HFFc6 (cell line): ENCODE measurements at places on chromosomes 4 and X.

GRCh38 chrX:38820751-38821150, 19.5 kb downstream of the MID1IP1 start:
- no peak overlapping the region for H3K27ac ChIP-seq
- H3K4me3 ChIP-seq = no peak overlapping the region
- DNase-seq = no peak
- no peaks in the 10 kb centered on the region for H3K27me3 ChIP-seq
- peaks cover 4% of the 10 kb centered on the region; the same call in 1 of the 2 replicates for H3K4me1 ChIP-seq
- H3K36me3 ChIP-seq = no peaks in the 10 kb centered on the region

DNA sequence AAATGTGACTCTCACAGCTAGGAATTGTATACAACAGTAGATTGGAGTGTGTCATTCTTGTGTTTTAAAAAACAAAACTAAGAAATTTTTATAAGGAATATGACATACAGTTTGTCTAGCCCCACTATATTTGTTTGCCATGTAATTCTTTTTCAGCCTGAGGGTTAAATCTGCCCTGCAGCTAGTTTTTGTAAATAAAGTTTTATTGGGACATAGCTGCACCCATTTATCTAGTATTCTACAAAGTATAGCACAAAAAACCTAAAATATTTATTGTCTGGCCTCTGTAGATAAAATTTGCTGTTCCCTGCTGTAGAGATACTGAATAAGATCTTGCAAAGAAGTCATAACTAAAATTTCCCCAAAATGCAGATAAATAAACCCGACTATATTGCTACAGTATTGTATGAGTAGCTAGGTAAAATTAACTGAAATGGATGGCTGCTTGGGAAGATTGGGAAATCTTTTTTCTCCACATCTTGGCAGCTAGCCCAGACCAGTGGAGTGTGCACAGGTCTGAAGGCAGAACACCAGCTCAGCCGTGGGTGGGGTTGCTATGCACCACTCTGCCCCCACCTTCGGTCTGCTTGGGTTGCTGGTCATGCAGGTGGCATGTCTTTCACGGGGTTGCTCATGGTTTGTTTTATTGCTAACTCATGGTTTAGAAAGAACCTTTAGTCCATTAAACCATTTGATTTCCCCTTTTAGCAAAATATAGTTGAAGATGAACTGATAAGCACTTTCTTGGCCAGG, 127.9 kb downstream of the KLHL8 start:
- no peaks in the 10 kb centered on the region for H3K27me3 ChIP-seq
- peaks cover 33% of the 10 kb centered on the region for H3K4me1 ChIP-seq
- H3K27ac ChIP-seq = peak overlapping the region; percentile 80

DNA sequence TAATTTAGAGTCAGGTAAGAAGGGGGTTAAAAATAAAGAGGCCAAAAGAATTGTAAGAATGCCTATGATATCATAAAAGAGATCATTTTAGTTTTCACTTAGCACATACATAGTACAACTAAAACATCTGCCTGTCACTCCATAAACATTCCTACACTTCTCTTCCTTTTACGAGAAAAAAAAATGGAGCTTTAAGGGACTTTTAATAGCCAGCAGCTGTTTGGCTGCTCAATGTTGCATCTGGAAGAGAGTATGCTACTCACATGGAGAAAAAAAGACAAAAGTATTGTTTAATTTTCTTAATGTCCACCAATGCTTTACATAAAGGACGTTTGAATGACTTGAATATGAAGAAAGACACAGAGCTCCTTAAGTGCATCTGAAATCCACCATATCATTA, 48.7 kb upstream of the TNIP3 start:
- H3K27ac ChIP-seq = no peak overlapping the region
- H3K4me1 ChIP-seq = peaks cover 21% of the 10 kb centered on the region
- H3K36me3 ChIP-seq = no peaks in the 10 kb centered on the region
- H3K4me3 ChIP-seq = no peak overlapping the region
- DNase-seq = no peak

GRCh38 chr4:168199260-168199957, 107.1 kb downstream of the ANXA10 start:
- H3K4me1 ChIP-seq = peaks cover 21% of the 10 kb centered on the region
- H3K36me3 ChIP-seq = peaks cover 21% of the 10 kb centered on the region
- H3K27ac ChIP-seq = no peak overlapping the region
- H3K27me3 ChIP-seq = no peaks in the 10 kb centered on the region; the same call in 1 of the 2 replicates
- DNase-seq = no peak

DNA sequence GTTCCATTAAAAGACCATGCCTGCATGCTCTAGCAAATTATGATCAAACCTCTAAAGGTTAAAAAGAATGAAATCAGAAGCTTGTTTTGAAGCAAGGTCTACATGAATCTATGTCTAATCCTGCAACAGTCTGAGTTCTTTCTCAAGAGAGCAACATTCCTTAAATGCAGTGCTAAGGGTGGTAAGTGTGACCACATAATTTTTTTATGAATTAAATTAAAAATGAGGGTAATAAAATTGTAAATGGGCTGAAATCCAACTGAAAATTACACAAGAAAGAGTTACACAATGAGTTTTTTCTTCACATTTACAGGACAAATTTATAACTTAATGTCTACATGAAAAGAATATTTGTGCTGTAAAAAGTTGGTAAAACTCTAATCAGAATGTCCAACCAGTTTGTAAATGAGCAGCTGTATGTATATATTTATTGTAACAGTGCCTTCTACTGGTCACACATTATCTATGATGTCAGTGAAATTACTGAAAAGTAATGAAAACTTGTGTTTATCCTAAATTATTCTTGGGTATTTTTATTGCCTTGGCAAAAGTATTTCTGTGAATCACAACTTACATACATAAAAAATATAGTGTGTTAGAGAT, 336.3 kb upstream of the PITX2 start:
- peak; percentile 23 for DNase-seq
- H3K27ac ChIP-seq = no peak overlapping the region
- H3K36me3 ChIP-seq = no peaks in the 10 kb centered on the region
- H3K27me3 ChIP-seq = no peaks in the 10 kb centered on the region

- DNase-seq = no peak
- H3K27ac ChIP-seq = no peak overlapping the region
- H3K4me3 ChIP-seq = no peak overlapping the region
- no peaks in the 10 kb centered on the region for H3K36me3 ChIP-seq
- H3K27me3 ChIP-seq = peaks cover 4% of the 10 kb centered on the region
Observed at GRCh38 chrX:3451571-3451970, 105.1 kb upstream of the MXRA5 start.

DNA sequence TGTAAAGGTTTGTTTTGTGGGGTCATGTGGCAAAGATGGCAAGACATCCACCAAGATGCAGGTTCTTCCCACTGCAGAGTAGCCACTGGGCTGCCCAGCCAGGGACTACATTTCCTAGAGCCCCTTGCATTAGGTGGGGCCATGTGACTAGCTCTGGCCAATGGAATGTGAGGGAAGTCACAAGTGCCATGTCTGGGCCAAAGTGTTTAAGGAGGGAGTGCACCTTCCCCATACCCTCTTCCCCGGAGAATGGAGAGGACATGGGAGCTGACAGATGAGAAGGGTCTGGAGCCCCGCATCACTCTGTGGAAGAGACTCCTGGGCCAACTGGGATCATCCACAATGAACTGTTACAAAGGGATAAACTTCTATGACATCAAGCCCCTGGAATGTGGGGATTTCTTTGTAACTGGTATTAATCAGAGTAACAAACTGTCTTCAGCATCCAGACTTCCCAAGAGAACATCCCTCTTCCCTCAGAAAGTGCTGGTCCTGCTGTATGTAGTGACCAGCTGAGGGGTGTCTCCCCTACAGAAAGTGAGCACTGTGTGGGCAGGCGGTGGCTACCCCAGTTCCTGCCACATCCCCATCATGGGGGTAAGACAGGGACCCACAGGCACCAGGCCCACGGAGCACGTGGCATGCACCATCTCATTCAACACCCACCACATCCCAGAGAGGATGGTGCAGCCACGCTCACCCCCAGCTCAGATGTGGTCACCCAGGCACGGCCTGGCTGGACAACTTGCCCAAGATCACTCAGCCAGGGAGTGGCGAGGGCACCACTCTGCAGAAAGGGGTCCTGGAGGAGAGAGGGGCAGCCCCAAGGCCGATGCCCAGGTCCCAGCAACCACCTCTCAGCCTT, 10.9 kb downstream of the PPP2R2C start:
- peaks cover 24% of the 10 kb centered on the region for H3K27me3 ChIP-seq
- H3K4me1 ChIP-seq = no peaks in the 10 kb centered on the region; the same call in 1 of the 2 replicates
- no peak overlapping the region for H3K4me3 ChIP-seq
- no peaks in the 10 kb centered on the region for H3K36me3 ChIP-seq
- DNase-seq = no peak

- H3K27me3 ChIP-seq = peaks cover 3% of the 10 kb centered on the region; the same call in 1 of the 2 replicates
- no peaks in the 10 kb centered on the region; the same call in 1 of the 2 replicates for H3K4me1 ChIP-seq
- H3K4me3 ChIP-seq = no peak overlapping the region
- no peak for DNase-seq
Observed at GRCh38 chr4:73538162-73538561, 56.6 kb downstream of the AFM start.

GRCh38 chrX:137425273-137425902, 140.5 kb upstream of the ZIC3 start:
- peaks cover 13% of the 10 kb centered on the region for H3K27me3 ChIP-seq
- no peak overlapping the region for H3K27ac ChIP-seq
- H3K4me3 ChIP-seq = no peak overlapping the region
- no peak for DNase-seq
- no peaks in the 10 kb centered on the region for H3K4me1 ChIP-seq

DNA sequence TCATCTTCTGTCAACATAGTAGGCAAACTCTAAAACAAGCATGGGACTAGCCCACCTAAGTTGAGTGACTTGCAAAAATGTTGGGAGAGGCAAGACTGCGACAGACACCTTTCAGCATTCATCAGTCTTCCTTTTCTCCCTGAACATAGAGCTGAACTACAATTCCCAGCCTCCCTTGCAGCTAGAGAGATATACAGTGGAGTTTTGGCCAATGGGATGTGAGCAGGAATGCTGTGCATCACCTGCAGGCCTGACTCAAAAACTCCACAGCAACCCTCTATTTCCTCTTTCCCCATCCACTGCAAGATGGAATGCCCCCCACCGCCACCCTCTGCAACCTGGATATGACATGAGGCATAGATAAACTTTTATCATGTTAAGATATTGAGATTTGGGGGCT, 66.5 kb downstream of the PDHA1 start:
- no peaks in the 10 kb centered on the region for H3K36me3 ChIP-seq
- H3K4me3 ChIP-seq = no peak overlapping the region
- peaks cover 3% of the 10 kb centered on the region; the same call in 1 of the 2 replicates for H3K27me3 ChIP-seq

GRCh38 chr4:860561-860960, 34.6 kb upstream of the CPLX1 start:
- H3K27me3 ChIP-seq = no peaks in the 10 kb centered on the region
- no peak overlapping the region for H3K4me3 ChIP-seq
- H3K27ac ChIP-seq = no peak overlapping the region
- no peak for DNase-seq
- no peaks in the 10 kb centered on the region for H3K4me1 ChIP-seq

GRCh38 chr4:51958199-51958968, 61.8 kb downstream of the LRRC66 start:
- peaks cover 7% of the 10 kb centered on the region for H3K27me3 ChIP-seq
- DNase-seq = no peak
- no peak overlapping the region for H3K27ac ChIP-seq
- H3K4me3 ChIP-seq = no peak overlapping the region
- H3K36me3 ChIP-seq = no peaks in the 10 kb centered on the region

- H3K4me1 ChIP-seq = peaks cover 26% of the 10 kb centered on the region
- H3K27me3 ChIP-seq = peaks cover 8% of the 10 kb centered on the region
- H3K4me3 ChIP-seq = no peak overlapping the region
- DNase-seq = no peak
- H3K36me3 ChIP-seq = no peaks in the 10 kb centered on the region
Observed at GRCh38 chr4:10030972-10031667, 9.8 kb upstream of the SLC2A9 start.

DNA sequence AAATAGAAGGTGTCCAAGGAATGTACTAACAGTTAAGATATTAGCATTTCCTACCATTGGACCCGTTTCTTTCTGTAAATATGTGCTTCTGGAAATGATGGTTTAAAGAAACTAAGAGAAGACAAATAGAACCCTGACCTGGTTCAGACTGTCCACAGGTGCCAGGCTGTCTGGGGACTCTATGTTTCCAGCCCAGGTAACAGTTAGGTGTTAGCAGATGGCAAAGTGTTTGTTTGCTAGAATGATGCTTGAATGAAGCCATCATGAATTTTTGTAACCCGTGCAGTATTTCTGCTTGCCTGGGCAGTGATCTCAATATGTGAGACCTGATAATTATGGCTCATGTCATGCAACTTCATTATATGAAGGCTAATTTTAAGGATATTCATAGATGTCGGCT, 87.5 kb downstream of the LRRC66 start:
- peaks cover 12% of the 10 kb centered on the region for H3K27me3 ChIP-seq
- no peak overlapping the region for H3K4me3 ChIP-seq
- DNase-seq = no peak
- no peaks in the 10 kb centered on the region for H3K4me1 ChIP-seq
- H3K27ac ChIP-seq = no peak overlapping the region

DNA sequence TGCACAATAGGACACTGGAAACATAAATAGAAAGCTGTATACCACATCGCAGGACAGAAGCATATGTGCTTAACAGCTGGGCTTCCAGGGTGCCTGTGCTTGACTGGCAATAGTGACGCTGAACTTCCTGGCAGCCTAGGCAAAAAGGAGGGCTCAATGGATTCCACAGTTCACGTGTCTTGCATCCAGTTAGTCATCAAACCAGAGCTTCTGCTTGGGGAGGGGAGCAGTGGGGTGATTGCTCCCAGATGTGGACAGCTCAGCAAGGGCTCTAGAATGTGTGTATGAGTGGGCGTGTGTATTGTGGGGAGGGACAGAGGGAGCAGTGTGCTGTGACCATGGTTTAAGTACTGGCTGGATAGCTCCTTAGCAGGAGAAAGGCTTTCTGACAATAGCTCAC, 2.3 kb downstream of the PRRG3 start:
- no peak overlapping the region for H3K4me3 ChIP-seq
- H3K4me1 ChIP-seq = no peaks in the 10 kb centered on the region
- H3K36me3 ChIP-seq = no peaks in the 10 kb centered on the region
- H3K27ac ChIP-seq = no peak overlapping the region

- H3K36me3 ChIP-seq = no peaks in the 10 kb centered on the region
- no peaks in the 10 kb centered on the region for H3K4me1 ChIP-seq
- no peaks in the 10 kb centered on the region; the same call in 1 of the 2 replicates for H3K27me3 ChIP-seq
- H3K4me3 ChIP-seq = no peak overlapping the region
Observed at GRCh38 chr4:23590431-23590830, 299.4 kb downstream of the PPARGC1A start.

GRCh38 chr4:52371841-52372240, 287.3 kb downstream of the USP46 start:
- no peak overlapping the region for H3K27ac ChIP-seq
- no peak overlapping the region for H3K4me3 ChIP-seq
- DNase-seq = no peak
- H3K27me3 ChIP-seq = peaks cover 23% of the 10 kb centered on the region
- H3K4me1 ChIP-seq = peaks cover 8% of the 10 kb centered on the region

DNA sequence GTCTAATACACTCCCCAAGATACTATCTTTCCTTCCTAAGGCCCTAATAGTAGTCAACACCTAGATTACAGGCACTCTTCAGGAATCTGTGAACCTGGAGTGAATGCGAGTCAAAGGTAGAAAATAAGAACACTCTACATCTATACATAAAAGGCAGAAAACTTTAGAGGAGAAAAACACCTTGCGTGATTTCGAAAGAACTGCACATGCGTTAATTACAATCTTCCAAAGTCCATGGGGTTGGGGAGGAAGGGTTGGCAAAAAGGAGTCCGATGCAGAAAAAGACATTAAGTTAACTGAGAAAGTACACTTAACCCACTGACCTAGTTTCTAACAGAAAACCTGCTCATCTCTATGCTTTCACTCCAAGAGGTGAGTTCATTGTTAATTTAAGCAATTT, 27.3 kb downstream of the KLHL15 start:
- H3K4me1 ChIP-seq = no peaks in the 10 kb centered on the region
- H3K4me3 ChIP-seq = no peak overlapping the region
- H3K27ac ChIP-seq = no peak overlapping the region
- DNase-seq = no peak
- H3K36me3 ChIP-seq = no peaks in the 10 kb centered on the region
- H3K27me3 ChIP-seq = no peaks in the 10 kb centered on the region
